ENCODE measurements at places on chromosomes 5 and 9.

DNA sequence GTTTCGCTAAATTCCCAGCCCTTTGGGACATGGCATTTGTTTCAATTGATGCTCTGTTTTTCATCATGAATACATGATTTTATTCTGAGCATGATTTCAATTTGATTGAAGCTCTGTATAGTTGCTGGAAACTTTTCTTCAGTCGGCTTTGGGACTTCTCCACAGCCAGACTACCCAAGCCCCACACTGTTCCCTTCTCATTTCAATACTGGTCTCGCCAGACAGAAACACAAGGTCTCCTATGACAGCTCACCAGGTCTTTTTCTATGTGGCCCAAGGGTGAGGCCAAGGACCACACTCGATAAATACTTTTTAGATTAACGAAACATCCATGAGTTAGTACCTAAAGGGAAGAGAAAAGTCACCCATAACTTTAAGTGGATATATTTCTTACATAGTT lies 132.2 kb downstream of the ARL15 start:
- DNase-seq, result no peak

DNA sequence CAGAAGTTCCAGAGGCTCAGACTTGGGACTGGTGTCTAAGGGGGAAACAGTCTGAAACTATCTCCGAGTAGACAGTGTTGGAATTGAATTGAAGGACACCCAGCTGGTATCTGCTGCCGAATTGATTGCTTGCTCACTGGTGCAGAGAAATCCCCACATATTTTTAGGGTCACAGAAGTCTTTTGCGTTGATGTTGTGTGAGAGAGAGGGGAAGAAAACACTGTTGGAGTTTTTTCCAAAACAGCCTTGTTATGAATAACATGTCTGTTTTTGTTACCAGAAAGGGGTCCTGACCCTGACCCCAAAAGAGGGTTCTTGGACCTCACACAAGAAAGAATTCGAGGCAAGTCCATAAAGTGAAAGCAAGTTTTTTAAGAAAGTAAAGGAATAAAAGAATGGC lies 81.3 kb downstream of the ALDH7A1 start:
- DNase-seq, result no peak

GRCh38 chr9:137026828-137027227 lies 1.2 kb downstream of the ABCA2 start:
- peak; percentile 22 for DNase-seq

DNA sequence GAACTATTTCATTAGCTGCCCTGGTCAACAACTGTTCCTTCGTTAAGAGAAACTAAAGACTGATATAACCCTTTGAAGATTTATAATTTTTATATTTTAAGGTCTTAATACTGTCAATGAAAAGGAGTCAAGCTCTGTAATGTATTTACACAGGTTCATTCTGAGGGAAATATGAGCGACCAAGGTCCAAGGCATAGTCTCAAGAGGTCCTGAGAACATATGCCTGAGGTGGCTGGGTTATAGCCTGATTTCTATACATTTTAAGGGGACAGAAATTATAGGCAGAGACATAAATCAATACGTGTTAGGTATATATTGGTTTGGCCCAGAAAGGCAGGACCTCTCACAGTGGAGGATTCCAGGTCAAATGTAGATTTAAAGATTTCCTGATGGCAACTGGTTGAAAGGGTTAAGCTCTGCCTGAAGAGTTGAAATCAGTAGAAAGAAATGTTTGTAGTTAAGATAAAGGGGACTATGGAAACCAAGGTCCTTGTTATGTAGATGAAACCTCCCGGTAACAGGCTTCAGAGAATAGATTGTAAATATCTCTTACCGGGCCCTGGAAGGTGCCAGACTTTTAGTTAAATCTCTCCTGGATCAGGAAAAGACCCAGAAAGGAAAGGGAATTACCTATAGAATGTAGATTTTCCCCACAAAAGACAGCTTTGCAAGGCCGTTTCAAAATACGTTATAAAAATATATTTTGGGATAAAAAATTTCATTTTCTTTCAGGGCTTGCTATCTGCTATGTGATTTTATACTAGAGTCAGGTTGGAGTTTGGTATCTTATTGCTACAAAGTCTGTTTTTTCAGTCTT lies 107.3 kb upstream of the PRLR start:
- no peak for DNase-seq

DNA sequence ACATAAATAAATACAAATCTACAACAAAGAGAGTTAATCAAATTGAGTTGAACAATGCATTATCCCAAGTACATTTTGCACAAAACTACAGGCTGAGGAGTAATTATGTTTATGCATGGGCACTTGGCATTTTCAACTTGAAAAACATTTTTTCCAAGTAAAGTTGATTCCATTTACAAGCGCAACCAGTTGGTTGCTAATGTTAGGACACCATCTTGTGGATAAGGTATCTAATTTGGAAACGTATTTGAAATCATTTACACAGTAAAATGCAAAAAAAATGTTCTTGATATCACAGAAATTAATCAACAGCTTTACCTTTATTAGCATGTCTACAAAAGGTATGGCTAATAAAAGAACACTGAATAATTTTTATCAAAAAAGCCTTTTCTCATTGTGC lies 18.8 kb downstream of the FTMT start:
- DNase-seq, result no peak

- no peak for DNase-seq
Measured at GRCh38 chr9:103798620-103799019, 295.5 kb upstream of the SMC2 start.

DNA sequence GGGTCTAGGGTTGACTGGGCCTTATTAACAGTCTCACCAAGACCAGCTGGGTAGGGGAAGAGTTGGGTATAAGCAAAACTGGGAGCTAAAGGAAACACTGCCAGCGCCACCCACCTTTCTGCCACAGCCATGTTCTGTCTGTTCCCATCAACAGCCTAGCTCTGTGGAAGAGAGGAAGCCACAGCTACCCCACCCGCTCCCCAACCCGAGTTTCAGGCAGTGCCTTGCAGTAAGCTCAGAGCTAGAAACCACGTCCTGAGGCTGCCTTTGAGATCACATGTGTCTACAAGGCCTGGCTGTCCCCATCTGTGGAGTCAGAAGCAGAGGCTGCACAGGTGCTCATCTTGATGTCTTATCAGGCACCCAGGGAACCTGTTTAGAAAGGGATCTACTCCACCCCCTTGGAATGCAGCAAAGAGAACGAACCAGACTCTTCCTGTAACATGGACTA lies 15.3 kb downstream of the HNRNPH1 start:
- DNase-seq, result no peak

GRCh38 chr5:115952588-115952987 lies 9.7 kb upstream of the LVRN start:
- DNase-seq, result no peak

- DNase-seq, result peak; percentile 85
Measured at GRCh38 chr5:149937610-149938009, 7.0 kb downstream of the PDE6A start.

DNA sequence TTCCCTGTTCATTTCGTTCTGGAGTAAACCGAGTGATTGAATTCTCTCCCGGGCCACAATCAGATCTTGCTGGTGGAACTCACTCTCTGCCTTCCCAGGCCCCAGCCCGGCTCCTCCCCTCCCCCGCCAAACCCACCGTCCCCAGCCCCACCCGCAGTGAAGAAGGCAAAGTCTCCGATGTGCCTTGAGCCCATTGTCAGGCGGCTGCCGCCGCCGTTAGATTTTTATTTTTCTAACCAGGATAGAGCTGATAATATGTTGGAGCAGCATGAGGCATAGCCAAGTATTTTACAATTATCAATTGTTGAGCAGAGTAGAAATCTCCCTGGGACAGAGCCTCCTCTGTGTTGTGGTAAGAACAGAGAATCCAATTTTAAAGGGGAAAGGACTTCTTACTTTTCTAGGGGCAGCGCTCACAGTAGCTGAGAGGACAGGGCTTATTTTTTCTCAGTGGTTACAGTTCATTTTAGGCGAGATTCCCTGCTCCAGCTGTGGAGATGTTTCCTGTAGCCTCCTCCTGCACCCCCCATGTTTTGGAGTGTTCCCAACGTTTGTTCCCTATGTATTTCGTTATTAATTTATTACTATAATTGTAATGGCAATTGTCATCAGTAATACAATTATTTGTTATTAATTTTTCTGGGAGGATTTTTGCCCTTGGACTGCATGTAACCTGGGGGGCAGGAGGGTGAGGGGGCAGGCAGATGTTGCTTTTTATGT lies 1.3 kb downstream of the PSAT1 start:
- DNase-seq, result peak; percentile 15

DNA sequence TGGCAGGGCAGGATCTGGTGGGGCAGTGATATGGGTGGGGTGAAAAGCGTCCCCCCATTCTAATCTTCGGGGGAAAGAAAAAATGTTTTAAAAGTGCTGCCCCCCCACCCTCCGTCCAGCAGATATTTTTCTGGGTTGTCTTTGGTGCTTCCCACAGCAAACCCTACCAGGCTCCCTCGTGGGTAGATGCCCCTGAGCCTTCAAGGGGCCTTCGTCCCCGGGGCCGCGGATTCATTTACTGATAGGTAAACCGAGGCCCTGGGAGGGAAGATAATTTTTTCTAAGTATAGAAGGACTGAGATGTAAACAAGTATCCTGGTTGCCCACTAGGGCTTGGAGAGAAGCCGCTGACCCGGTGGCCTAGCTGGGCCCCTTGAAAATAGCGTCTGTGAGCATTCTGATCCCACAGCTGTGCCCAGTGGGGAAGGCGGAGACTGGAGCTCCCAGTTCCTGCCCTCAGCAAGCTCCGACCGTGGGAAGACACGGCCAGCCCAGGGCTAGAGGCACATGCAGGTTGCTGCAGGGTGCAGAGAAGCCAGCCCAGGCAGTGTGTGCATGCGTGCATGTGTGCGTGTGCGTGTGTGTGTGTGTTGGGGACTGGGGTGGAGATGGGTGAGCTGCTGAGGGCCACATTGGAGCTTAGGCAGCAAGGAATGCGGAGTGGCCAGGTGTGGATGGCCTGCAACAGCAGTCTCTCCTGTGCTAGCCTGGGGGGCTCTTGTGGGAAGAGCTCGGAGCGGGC lies 6.0 kb upstream of the RXRA start:
- DNase-seq, result no peak

DNA sequence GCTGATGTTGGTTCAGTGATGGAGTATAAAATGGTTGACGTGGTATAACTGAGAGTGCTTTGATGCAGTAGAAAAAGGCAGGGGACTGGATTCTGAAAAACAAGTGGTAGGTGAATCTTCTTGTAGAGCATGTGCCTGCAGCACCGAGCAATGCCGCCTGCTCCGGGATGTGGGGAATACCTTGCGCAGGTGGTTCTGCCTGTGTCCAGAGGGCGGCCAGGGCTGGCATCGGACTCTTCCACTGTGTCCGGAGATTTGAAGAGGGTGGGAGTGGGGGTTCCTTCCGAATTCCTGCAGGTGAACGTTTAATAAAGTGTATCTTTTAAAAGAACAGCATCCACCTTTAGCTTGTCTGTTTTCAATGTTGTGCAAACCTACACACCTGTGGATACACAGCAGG lies 238.0 kb downstream of the FANCC start:
- DNase-seq, result no peak

- DNase-seq, result peak; percentile 42
Measured at GRCh38 chr5:177370488-177371119, 12.9 kb downstream of the RGS14 start.

DNA sequence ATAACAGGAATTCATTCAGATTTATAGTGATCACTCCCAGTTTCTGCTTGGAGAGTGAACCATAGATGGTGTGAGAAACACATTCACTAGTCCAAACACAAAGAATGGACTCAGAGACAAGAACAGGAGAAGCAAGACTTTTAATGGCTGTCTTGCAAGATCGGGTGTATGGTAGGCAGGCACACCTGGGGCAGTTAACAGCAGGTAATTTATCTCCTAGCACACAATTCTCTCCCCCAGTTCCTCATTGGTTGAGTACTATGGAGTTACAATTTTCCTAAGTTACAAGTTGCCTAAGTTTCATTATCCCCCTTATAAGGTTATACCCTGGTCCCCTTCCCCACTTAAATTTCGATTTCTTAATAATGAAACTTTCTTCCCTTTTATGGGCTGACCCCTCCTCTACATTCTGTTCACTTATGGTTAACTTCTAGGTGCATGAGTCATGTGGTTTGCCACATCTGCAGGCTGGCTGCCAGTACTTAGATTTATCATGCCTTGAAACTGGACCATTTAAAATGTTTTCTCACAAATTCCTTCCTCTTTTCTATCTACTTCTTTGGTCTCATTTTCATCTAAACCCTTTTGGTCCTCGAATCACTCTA lies 623.3 kb downstream of the HINT1 start:
- no peak for DNase-seq

GRCh38 chr5:132459983-132460838 lies 30.4 kb downstream of the IRF1 start:
- peak; percentile 1 for DNase-seq

GRCh38 chr9:132606066-132606465 lies 23.7 kb downstream of the BARHL1 start:
- no peak for DNase-seq

GRCh38 chr9:88794100-88794499 lies 197.2 kb upstream of the S1PR3 start:
- DNase-seq, result no peak

DNA sequence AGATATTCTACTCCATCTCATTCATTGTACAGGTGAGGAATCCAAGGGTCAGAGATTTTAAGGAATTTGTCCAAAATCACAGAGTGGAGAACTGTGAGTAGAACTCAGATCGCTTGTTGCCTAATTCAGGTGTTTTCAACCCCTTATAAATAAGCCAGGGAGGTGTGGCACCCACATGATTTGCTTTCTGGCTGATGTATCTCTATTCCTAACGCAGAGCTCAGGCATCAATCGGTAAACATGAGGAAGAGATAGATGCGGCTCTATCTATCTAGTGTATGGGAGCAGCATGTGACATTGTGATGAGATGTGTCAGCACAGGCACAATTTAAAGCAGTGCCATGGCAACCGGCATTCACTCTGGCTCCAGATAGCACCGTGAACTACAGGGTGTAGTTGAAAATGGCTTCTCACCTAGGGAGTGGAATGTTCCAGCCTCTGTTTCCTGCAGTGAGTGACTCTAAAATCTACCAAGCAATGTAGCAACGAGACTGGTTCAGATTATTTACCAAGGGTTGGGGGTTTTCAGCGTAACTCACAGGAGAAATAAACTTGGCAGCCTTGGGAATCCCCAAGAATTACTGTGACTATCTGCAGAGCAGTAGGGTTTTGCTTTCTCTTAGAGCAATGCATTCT lies 53.4 kb upstream of the SUB1 start:
- DNase-seq, result peak; percentile 6

GRCh38 chr5:139561655-139562451 lies 714 bp downstream of the UBE2D2 start:
- DNase-seq, result no peak

- no peak for DNase-seq
Measured at GRCh38 chr5:75006865-75007822, 45.2 kb downstream of the GCNT4 start.

DNA sequence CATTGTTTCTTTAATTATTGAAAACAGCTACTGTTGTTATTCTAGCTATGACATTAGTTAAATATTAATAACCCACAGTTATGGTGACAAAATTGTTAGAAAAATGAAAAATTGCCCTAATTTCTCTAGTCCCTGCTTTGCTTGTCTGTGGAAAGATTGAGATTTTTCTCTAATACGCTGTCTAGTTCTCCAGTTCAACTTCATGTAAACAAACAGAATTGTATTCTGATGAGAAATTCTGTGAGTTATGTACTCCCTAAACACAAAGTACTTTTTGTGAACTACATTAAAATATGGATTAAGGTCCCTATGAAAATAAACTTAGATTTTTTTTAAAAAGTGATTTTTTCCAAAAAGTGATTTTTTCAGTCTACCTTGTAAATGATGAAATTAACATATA lies 8.7 kb downstream of the SLF1 start:
- DNase-seq, result no peak

Data from NCI-H1092 treated with DMSO at 0.1 percent for 48 hours (cell line).